ENCODE measurements at places on chromosomes 3 and 15.

DNA sequence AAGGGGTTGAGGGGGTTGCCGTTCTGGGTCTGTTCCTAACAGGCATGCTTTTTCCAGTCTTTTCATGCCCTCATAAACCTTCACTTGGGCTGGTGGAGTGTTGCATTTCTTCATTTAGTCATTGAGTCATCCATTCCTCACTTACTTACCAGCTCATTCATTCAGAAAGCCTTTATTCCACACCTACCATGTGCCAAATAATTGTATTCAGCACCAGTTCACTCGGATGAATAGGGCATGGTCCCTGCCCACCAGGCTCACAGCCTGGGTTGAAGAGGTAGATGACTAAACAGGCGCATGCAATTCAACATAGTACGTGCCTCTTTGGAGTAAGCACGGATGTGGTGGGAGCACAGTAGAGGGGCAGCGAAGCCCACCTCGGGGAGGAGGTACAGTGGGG lies 35.1 kb upstream of the THSD4 start:
- no peak for DNase-seq

DNA sequence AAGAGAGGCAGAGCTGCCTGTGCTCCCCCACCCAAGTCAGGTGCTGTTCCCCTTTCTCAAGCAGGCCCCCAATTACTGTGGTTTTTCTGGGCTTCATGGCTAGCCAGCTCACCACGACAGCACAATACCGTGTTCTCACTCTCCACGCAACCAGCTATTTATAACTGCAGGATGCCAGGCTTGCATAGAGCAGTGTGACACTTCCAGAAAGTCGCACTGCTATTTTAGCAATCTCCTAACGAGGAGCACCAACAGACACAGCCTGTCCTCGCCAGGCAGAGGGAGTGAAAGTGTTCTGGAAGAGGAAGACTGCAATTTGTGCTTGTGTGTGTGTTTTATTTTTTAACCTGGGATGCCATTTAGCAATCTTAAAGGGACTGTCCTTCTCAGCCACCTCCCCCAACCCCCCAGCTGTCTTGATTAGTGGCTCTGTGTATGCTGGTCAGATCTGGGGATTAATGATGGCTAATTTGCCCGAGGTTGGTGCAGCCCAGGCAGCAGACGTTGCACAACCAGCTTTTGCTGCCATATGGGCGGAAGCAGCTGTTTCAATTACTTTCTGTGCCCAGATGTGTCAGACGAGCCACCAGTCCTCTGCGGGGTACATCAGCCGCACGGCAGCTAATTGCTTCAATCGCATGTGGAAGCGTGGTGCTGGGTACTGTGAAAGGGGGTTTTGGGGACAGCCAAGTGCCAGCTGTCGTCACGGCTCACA lies 268.0 kb upstream of the ARRDC4 start:
- DNase-seq = no peak

DNA sequence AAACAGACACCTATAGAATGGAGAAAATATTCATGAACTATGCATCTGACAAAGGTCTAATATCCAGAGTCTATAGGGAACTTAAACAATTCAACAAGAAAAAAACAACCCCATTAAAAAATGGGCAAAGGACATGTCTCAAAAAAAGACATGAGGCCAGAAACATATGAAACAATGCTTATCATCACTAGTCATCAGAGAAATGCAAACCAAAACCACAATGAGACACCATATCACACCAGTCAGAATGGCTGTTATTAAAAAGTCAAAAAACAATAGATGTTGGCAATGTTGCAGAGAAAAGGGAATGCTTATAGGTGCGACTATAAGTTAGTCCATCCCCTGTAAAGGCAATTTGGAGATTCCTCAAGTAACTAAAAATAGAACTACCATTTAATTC lies 11.4 kb upstream of the HDGFL3 start:
- no peak for DNase-seq

DNA sequence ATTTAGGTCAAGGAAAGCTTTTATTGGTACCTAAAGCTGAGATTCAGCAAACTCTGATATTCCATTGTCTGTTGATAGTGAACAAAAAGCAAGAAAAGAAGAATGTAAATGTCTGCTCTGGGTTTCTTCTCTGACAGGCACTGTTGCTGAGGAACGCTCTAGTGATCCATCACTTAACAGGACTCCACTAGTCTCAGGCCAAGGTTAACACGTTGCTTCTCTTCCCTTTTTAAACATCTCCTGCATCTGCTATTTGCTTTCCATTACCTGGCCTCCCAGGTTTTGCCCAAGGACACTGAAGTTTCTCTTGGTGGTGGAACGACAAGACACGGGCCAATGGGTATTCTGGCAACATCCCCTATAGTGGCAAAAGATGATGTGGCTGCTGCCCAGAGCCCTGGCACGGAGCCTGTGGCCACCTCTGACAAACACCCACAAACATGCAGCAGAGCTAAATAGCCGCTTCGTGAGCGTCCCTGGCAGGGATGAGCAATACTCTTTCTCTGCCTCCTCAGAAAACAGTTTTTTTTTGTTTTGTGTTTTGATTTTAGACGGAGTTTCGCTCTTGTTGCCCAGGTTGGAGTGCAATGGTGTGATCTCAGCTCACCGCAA lies 97.8 kb upstream of the AKAP13 start:
- DNase-seq = peak; percentile 22

DNA sequence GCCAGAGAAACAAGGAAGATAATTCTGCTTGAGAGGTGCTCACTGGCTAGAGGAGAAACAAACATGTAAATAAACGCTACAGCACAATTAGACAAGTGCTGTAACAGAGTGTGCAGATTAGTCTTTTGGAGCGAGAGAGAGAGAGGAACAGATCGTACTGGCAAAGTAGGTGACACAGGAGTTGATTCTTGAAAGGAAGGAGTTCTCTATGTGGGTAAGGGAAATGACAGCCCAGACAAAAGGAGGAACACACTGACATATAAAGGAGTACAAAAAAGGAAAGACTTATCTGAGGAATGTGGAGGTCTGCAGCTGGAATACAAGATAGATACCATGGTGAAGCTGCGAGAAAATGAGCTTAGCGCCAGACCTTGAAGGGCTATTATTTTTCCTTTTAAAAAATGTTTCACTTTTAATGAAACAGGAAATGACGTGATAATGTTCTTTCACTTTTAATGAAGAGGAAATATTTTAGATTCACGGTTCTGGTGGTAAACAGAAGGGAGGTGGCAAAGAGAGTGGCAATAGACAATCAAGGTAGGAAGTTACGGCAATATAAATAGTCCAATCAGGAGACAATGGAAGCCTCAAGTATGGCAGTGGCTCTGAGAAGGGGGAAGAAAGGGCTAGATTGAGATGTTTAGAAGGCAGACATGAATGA lies 202.9 kb downstream of the VPS13C start:
- DNase-seq = no peak

- peak; percentile 53 for DNase-seq
Observed at GRCh38 chr15:42239528-42240182, 31.6 kb upstream of the VPS39 start.

GRCh38 chr15:96977886-96978285 lies 647.4 kb downstream of the NR2F2 start:
- no peak for DNase-seq

- no peak for DNase-seq
Observed at GRCh38 chr3:41209646-41210045, 10.3 kb downstream of the CTNNB1 start.

- DNase-seq = no peak
Observed at GRCh38 chr3:39568508-39568907, 101.0 kb downstream of the MOBP start.

- no peak for DNase-seq
Observed at GRCh38 chr3:44105571-44105970, 136.1 kb upstream of the TOPAZ1 start.

GRCh38 chr3:142779591-142779990 lies 55.8 kb downstream of the TRPC1 start:
- no peak for DNase-seq

GRCh38 chr3:55483196-55484095 lies 3.7 kb downstream of the WNT5A start:
- DNase-seq = no peak

- no peak for DNase-seq
Observed at GRCh38 chr3:195446359-195446758, 3.5 kb upstream of the ACAP2 start.

GRCh38 chr15:92839696-92840095 lies 60.4 kb upstream of the CHD2 start:
- DNase-seq = no peak

DNA sequence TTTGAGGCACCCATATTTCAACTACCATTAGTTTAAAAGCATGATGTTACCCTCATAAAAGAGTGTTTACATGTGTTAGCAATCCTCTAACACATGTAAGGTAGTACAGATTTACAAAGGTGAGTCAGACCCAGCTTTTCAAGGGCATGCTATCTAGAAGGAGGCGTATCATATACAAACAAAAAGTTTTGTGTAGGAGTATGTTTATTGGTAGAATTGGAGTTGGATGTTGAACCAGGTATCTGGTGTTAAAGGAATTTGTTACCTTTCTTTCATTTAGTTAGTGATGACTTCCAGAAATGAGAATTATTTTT lies 2.4 kb downstream of the HACD3 start:
- no peak for DNase-seq

DNA sequence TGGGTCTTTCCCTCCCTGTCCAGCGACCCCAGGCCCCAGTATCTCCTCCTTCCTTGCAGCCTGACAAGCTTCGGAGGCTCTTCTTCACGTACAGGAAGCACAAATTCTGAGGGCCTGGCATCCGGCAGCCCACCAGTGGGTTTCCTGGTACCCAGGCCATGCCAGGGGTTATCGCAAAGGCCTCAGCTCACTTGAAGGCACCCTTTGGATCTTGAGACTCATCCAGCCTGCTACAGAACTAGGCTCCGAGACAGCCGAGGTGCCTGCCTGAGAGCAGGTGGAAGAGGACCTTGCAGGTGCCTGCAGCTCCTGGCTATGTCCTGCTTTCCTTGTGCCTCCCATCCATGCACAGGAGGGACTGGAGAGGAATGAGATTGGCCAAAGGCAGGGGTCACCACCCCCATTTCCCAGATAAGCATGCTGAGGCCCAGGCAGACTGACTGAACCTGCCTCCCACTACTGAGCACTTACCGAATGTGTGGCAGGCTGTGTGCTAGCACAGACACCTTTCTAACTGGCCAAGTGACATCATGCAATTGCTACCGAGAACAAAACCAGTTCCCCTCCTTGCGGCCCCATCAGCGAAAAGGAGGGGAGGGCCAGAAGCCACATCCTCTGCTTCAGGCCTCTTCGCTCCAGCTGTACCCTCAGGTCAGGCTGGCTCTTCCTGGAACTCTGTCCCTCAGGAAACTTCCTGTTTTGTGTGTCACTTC lies 11.2 kb downstream of the SH2D7 start:
- no peak for DNase-seq

- no peak for DNase-seq
Observed at GRCh38 chr3:61073566-61074165, 177.6 kb downstream of the FHIT start.

DNA sequence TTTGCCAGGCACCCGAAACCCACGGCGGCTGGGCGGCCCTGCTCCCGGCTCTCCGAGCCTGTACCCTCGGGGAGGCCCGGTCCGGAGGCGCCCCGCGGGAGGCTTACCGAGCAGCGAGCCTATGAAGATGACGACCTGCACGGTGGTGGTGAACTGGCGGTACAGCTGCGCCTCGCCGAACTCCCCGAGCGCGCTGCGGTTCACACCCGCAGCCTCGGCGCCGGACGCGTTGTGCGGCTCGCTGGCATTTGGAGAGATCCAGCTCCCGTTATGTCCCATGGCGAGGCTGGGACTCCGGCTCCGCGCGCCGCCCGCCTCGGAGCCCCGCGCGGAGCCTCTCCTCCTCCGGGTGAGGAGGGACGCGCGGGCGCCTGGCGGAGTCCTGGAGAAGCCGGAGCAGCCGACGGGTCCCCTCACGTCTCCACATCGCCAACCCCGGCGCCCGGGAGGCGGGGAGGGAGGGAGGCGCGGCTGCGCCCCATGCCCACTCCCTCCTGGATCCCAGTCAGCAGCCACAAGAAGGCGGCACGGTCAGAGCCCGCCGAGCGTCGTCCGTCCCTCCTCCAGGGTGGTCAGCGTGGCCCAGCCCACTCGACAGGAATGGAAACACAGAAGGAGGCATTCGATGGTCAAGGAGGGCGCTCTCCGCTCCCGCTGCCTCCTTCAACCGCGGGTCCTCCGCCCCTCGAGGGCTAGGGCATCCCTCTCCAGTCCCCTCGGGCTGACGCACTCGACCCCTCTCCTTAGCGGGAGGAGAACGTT lies at the start of gene GPR176:
GPR176 (minus strand) TSS at position 519 of the 762 bp plus-strand sequence; CDS start at position 279, 240 bp downstream.
- peak; percentile 81 for DNase-seq

DNA sequence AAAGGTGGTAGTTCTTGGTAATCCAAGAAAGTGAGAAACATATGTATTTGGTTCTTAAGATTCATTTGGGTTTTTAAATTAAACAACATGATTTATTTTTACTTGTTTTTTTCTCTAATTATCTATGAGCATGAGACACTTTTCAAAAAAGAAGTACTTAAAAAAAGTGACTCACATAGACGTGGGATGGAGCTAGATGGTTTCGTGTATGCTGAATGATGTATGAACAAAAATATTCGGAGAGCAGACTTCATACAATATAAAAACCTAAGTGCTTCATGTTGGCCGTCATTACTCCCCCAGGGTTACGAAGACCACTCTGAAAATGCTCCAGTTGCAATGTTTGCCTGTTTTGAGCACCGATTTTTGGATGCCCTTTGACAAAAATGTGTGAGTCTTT lies 90.9 kb downstream of the RORA start:
- DNase-seq = peak; percentile 57

DNA sequence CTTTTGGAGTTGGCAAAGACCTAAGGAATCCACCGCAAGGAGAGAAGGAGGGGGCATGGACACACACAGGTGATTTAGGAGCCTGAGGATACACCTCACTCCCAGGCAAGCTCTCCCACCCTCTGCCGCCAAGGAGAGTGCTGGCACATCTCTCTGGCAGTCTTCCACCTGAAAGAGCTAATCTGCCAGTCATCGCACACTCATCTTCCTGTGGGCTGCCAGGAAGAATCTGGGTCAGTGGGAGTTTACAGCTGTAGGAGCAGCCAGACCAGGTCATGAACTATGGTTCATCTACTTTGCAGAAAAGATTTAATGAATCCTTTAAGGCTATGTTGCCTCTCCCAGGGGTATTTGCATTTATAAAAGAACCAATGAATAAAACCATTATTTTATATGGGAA lies 170.6 kb upstream of the TSC22D2 start:
- peak; percentile 53 for DNase-seq

GRCh38 chr15:63446255-63446654 lies 58.1 kb upstream of the USP3 start:
- no peak for DNase-seq

DNA sequence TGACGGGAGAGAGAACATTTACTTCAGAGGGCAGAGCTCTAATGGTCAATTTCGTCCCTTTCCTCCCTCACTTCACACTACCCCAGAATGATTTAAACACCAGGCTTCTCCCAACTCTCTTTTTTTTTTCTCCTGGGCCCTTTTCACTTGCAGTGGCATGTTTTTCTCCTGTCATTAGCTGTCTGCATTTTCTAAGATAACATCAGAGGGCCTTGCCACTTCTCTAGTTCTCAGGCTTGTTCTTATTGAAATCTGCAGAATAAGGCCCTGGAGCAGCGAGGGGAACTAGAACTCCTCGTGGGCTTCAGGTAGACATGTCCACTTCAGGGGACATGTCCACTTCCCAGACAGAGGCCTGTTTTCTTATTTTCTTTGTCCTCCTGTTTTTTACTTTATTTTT lies 514.4 kb upstream of the TBL1XR1 start:
- DNase-seq = no peak

- DNase-seq = no peak
Observed at GRCh38 chr3:45994419-45995235, 997 bp downstream of the FYCO1 start.

GRCh38 chr15:61198722-61199121 lies 30.4 kb downstream of the RORA start:
- no peak for DNase-seq

- no peak for DNase-seq
Observed at GRCh38 chr15:79440355-79440908, 8.3 kb downstream of the MINAR1 start.

Data from fibroblast of upper back skin (primary cell).